ENCODE measurements at places on chromosomes 6 and 20.
A peak's percentile ranks its signal among the peaks of the same experiment; 100 is the strongest.

DNA sequence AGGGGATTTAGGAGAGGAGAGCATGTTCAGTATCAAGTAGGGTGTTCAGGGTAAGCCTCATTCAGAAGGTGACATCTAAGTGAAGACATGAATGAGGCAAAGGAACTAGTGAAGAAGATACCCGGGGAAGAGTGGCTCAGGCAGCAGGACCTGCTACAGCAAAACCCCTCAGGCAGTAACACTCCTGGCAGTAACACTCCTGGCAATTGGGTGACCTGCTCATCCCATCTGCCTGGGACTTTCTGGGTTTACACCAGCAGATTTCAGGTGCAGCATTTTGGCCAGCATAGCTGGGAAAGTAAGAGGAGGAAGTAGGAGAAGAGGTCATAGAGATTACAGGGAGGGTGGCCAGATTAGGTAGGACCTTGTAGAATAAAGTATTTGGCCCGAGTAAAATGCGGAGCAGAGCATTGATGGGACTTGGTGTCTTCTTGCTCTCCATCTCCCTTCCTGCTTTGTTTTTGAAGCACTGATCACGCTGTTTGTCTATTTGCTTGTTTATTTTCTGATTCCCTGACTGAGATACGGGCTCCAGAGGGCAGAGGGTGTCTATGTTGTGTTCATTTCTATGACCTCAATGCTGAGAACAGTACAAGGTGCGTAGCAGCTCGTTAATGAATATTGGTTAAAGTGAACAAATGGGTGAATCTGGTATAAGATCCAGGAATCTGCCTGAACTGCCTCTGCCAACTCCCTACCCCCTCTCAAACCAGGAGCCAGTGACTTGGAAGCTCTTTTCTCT, 88.3 kb downstream of the IYD start:
- no peak for DNase-seq

DNA sequence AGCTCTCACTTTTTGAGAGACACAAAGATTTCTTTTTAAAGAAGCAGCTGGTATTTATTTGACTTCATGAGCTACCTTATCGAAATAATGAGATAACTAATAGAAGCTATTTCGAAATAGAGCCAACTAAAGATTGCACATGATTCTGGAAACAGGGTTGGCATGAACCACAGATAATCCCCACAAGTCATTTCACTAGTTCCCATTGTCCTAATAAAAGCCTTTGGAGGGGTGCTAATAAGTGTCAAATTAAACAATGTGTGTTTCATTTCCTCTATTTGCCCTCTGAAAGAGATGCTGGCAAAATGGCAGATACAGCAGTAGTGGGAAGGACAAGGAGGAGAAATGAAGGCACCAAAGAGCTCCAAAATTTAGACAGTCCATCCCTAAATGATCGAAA, 78.6 kb upstream of the RIPOR2 start:
- DNase-seq: no peak

- no peak for DNase-seq
These were observed 63.2 kb downstream of the SLC24A3 start for GRCh38 chr20:19275630-19276071.

DNA sequence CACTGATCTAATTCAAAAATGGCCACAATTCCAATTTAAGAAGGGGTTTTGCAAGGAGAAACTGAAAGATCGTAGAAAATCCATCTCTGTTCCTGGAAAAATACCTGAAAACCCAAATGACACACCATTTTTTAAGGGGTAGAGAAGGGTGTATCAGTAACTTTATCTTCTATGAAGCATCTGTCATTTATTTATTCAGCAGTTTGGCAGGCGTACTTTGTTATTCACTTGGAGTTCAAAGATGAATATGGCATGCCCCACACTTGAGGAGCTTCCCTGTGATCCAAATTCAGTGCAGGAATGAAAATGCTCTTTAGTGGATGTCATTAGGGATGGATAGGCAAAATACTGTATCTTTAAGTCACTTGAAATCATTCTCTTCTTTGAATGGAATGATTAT, 7.2 kb downstream of the HINT3 start:
- DNase-seq: no peak

- no peak for DNase-seq
These were observed 25.2 kb upstream of the LRRN4 start for GRCh38 chr20:6079016-6079415.

DNA sequence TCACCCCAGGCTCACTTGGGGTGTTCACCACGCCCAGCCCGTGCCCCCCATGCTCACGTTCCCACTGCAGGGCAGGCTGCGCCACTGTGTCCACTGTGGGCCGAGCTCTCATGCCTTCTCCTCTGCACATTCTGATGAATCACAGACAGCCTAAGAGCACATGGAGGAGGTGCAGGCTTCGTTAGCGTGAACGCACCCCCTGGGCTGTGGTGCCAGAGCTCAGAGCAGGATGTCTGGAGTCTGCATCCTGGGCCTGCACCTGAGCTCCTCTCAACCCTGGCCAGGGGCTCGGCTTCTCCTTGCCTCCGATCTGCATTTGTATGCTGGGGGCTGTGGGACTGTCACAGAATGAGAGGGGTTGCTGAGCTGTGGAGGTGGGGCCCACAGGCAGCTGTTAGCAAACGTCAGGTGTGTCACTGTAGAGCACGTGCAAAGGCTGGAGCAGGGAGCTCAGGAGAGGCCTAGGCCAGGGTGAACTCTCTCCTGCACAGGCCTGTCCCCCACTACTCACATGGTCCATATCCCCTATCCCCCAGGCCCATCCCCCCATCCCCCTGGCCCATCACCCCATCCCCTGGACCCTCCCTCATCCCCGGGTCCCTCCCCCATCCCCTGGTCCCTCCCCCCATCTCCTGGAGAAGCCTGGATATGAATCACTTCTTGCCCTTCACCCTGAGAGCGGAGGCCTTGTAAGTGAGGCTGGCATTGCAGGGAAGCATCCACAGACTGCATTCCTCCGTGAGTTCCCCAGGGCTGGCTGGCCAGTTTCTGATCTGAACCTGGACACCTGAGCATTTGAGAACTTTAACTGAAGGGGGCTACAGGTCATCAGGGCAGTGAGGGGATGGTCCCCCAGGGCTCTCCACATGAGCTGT, 309.5 kb downstream of the TAF4 start:
- no peak for DNase-seq

- no peak for DNase-seq
These were observed 100.5 kb downstream of the PDE10A start for GRCh38 chr6:165562421-165563090.

- no peak for DNase-seq
These were observed 19.5 kb downstream of the NDUFAF4 start for GRCh38 chr6:96878143-96878542.

DNA sequence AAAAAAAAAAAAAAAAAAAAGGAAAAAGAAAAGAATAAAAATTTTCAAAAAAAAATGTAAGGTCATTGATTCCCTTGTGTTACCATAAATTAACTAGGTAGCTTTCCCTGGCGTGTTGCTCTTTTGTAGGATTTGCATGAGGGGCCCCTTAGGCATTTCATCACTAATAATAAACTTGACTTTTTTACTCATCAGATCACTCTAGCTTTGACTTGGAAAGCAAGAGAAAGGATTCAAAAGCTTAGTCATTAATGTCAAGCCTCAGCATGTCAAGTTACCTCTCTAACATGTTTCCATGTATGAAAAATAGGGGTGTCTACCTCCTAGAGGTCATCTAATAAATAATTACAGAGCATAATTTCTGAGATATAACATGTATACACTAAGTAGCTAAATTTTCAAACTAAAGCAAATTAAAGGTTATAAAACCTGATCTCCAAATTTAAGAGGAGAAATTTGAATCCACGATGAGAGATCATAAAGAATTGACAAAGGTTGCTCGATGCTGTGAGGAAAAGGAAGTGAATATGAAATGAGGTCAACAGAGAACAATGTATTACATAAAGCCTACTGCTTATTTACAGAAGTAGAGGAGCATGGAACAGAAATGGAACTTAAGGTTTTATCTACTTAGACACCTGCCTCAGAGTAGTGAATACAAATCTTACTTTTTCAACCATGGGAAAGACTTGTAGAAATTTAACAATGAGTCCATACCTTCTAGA, 86.8 kb downstream of the ARHGAP18 start:
- no peak for DNase-seq

DNA sequence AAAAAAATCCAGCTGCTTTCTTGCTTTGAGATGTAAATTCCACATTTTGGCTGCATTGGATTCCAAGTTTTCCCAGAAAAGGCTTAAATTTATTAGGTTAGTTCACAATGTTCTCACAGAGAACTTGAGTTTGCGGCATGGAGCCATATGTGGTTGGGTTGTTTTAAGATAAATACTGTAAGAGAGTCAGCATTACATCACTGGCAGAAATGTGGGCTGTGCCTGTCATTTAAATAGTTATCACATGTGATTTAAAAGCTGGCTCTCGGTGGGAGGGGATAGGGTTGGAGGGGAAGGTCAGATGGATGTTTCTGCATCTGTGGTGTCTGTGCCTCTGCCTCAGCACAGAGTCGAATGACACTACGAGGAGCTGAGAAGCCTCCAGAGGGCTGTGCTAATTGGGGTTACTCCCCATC, 73.8 kb upstream of the SCP2D1 start:
- DNase-seq: peak; percentile 6

DNA sequence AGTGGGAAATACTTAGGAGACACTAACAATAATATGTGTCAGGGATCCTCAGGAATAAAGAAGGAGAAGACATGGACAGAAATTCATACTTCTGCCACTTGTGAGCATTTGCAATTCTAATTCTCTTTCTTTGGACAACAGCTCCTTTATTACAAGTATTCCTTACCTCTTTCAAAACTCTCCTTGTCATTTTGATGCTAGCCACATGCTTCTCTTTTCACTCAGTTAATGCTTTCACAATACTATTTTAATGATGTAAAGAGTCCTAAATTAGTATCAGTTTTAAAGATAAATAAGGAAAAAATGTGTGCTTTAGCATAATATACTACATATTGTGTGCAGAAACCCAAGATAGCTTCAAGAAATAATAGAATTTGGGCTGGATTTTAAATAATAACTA, 62.5 kb downstream of the AHI1 start:
- no peak for DNase-seq

DNA sequence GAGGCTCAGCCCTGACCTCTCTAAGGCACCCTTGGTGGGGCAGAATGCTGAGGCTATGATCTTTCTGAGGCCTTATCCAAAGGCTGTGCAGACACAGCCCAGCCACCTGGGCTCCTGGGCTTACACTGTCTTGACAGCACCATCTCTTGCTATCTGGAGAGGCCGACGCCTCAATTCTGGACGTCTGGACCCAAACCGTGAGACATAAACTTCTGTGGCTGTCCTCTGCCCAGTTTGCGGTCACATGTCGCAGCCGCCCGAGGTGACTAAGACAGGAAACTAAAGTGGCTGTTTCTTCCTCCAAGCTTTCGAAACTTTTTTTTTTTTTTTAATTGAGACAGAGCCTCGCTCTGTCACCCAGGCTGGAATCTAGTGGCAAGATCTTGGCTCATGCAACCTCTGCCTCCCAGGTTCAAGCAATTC, 49.3 kb downstream of the PRR18 start:
- peak; percentile 2 for DNase-seq

- no peak for DNase-seq
These were observed 119.9 kb upstream of the TRAF3IP2 start for GRCh38 chr6:111725446-111726112.

GRCh38 chr6:4567141-4567540, 209.1 kb upstream of the CDYL start:
- peak; percentile 52 for DNase-seq

DNA sequence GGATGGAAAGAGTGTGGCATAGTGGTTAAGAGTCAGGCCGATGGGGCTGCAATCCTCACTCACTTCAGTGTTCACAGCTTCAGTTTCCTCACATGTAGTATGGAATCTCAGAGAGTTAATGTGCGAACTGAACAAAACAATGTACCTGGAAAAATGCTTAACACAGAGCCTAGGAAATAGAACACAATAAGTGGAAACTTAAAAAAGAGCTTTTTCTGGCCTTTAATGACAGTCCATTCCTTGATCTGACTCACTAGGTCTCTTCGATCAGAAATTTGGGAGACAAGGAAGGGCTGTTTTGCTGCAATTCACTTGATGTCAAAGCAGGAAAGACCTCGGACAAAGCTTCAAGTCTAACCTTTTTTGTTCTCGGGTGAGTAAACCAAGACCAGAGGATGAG, 56.1 kb downstream of the KCNB1 start:
- DNase-seq: no peak

DNA sequence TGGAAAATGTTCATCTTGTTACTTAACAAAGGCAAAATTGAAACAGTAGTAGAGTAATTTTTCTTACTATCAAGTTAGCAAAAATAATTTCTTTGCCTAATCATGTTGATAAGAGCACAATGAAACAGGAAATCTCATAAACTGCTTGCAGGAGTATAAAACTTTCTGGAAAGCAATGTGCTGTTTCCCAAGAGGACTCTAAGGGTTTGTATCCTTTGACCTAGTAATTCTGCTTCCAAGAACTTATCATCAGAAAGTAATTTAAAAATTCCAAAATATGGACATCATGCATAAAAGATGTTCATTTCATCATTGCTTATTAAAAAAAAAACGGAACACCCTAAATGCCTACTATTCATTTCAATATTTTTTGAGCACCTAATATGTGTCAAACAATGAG, 46.1 kb upstream of the TNFAIP3 start:
- peak; percentile 49 for DNase-seq

- no peak for DNase-seq
These were observed 24.4 kb downstream of the SLC12A5 start for GRCh38 chr20:46053416-46053815.

DNA sequence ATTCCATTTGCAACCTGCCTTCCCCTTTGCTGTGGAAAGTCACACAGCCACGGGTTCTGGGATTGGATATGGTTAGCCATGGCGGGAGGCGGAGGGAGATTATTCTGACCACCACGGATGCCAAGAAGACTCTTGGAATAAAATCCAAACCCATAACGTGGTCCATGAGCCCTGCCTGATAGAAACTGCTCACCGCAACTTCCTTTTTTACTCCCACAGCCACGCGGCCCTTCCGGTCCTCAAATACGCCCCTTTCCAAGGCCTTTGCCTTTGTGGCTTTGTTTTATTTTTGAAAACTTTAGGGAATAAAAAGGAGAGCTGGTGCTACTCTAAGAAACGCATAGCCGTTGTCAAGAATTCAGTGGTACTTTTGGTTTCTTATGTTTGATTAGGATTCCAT, 602.5 kb upstream of the CDH4 start:
- no peak for DNase-seq

DNA sequence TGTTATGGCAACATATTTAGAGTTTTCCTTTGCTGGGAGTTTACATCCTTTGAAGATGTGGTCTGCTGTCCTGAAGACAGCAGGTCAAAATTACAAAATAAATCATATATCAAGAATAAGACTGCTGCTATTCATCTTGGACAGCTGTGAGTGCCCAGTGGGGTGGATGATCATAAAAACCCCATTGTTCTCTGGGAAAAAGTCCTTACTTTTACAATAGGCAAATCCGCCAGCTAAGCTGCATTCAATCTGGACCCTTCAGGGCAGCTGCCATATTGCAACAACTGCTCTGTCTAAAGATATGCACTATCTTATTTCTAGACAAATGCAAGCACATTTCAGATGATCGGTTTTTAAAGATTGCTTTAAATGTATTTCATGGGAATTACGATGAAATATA, 19.4 kb downstream of the CASS4 start:
- no peak for DNase-seq

GRCh38 chr6:16572943-16573342, 188.3 kb downstream of the ATXN1 start:
- no peak for DNase-seq

GRCh38 chr20:31720486-31721407, 1.9 kb downstream of the BCL2L1 start:
- no peak for DNase-seq

Data from HS-5 (cell line).